ENCODE measurements at places on chromosomes 5 and 9.

- no peak for DNase-seq
Measured at GRCh38 chr5:44538797-44539601, 149.8 kb upstream of the FGF10 start.

- DNase-seq: peak; percentile 64
Measured at GRCh38 chr9:113649054-113649453, 185.5 kb downstream of the RGS3 start.

- DNase-seq: no peak
Measured at GRCh38 chr5:102295534-102296177, 428 bp downstream of the SLCO4C1 start.

DNA sequence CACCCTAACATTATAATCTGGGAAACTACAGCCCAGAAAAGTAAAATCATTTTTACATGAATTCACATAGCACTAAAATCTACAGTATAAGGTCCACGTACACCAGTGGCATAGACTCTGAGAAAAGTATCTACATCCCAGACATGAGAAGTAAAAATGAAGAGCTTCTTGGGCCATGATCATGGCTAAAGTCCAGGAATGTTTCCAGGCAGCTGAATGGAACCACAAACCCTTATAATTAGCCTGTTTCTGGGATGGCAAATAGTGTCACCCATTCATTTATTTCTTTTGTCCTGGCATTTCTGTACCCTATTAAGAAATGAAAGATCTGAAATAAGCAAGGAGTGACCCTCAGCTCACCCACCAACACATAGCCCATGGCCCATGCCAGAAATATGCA is 217.9 kb downstream of the SPOCK1 start:
- no peak for DNase-seq

GRCh38 chr9:27352457-27353165 is 55.7 kb upstream of the EQTN start:
- no peak for DNase-seq

GRCh38 chr5:103445426-103446035 is 117.1 kb downstream of the NUDT12 start:
- no peak for DNase-seq
